ENCODE measurements at places on chromosomes 11 and 22.

DNA sequence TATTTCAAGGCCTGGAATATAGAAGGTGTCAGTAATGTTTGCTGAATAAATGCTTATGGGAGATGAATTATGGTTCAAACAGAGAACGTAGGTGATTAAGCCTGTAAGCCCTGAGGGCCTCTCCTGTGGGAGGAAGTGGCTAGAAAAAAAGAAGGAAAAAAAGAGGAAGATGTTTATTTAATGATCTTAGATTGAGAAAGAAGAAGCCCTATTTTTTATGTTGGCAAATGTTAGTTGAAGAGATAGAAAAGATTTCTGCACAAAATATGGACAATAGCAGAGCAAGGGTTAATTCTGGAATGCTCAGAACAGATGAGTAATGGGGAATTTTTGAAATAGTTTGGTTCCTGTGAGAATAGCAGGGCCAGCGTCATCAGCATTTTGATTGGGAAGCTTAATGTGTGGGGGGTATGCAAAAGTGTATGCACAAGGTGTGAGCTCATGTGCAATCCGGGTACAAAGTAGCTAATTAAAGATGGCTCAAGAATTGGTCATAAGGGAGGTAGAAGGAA is 95.7 kb downstream of the TEAD1 start:
- no peak for DNase-seq

DNA sequence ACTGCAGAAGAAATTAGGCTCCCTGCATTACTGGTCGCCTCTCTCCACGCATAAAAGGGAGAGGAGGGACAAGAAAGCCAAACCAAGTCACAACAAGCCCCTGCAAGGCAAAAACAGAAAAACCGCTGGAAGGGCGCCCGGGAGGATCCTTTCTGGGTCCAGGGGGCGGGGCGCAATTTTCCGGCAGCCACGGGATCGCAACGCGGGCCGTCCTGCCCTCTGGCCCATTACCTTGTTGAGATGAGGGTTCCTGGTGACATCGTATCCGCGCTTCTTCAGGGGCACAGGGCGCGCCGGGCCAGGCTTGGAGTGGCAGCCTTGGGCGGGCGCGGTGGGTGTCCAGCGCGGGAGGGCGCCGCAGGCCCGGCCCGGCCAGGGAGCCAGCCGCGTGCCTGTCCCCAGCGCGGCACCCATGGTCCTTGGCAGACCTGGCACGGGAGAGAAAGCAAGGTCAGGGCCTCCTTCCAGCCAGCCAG is 847 bp downstream of the ME3 start:
- no peak for DNase-seq

DNA sequence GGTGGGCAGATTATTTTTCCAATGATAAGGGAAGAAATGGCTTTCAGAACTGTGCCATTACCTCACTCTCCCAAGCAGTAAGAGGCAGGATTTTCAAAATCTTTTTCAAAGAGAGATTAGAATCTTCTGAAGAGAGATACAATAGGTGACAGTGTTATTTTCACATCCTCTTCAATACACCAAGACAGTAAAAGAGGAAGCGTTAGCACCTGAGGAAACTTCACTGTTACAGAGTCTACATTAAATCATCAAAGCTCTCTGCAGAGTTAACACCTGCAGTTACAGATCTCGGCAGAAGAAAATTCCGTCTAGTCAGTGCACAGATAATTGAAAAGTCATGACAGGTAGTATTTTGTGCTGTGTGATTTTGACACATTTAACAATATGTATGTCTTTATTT is 144.9 kb downstream of the PGR start:
- no peak for DNase-seq

DNA sequence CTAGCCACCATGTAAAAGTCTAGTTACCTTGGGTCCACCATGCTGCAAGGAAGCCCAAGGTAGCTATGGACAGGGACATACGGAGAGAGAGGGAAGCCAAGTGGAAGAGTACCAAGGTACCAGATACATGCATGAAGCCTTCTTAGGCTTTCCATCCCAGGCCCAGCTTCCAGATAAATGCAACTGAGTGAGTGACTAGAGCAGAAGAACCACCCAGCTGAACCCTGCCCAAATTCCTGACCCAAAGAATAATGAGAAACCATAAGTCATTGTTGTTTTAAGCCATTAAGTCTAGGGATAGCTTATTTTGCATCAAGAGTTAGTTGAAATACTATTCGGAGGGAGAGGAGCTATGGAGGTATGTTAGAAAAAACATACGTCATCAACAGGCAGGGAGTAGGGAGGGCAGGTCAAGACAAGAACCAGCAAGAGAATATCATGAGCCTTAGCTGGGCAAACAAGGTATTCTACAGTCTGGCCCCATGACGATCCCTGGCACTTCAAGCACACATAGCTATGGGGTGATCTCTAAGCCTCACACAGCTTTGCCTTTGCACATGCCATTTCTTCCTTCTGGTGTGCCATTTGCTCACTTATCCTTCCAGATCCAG is 36.5 kb upstream of the APLNR start:
- no peak for DNase-seq

GRCh38 chr11:48107188-48107704 is 109.4 kb upstream of the OR4B1 start:
- no peak for DNase-seq

DNA sequence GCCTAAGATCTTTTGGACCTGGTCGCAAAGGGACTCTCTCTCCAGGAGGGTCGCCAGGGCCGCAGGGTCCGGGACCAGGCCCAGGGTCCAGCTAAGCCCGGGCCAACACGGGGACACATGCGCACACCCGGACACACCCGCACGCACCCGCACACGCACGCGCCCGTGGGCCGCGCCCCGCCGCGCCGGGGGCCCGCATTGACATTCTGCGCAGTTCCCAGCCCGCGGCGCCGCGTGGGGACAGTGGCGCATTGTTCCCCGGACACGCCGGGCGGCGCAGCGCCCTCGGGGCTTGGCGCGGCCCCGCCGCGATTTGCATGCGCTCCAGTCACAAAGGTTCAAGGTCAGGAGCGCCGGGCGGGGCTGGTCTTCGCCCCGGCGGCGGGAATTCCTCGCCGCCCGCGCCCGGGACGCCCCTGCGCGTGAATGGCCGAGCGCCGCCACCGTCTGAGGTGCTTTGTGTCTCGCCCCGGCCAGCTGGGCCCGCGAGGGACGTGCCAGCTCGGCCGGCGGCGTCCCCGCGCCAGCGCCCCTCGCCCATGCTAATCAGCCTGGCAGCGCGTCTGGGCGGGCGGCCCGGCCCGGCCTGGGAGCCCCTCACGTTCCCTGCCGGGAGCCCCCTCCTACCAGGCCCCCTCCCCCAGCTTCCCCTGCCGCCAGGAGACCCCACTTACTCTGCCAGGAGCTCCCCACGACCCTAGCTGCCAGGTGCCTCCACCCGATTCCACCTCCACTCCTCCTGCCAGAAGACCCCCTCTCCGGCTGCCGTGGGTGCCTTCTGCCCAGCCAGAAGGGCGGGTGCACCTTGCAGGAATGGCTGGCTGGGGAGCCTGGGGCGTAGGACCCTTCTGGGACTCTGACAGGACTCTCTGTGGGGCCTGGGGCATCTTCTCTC is 50.5 kb upstream of the WNT7B start:
- peak; percentile 44 for DNase-seq

DNA sequence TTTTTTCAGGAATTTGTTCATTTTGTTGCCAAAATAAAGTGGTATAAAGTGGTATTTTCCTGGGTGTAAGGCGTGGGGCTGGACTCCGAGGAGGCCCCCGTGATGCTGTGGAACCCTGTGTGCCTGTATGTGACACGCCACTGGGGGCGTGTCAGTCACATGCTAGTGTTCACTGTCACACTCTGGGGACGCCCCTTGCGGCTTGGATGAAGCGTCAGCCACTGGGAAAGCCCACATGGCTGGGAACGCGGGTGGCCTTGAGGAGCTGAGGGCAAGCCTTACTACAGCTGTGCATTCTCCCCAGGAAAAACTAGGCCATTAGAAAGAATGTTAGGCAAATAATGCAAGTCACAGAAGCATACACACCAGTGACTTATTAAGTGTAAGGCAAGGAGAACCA is 77.0 kb upstream of the SLC25A18 start:
- DNase-seq: no peak

DNA sequence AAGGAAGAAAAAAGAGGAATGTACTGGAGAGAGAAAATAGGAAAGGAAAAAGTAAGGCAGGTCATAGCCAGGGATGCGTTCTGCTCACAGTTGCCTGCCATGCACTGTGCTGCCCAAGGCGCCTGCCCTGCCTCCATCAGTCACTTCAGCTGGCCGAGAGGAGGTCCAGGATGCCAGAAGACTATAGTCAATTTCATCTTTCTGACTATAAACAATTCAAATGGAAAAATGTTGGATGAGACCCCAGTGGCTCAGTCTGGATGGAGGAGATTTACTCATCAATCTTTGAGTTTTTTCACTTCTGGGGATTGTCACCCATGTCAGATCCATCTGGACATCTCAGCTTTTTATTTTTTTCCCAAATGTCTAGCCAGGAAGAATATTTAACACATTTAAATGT is 36.7 kb upstream of the CLMP start:
- DNase-seq: no peak

GRCh38 chr22:32016081-32016480 is 27.0 kb upstream of the SLC5A1 start:
- DNase-seq: no peak

DNA sequence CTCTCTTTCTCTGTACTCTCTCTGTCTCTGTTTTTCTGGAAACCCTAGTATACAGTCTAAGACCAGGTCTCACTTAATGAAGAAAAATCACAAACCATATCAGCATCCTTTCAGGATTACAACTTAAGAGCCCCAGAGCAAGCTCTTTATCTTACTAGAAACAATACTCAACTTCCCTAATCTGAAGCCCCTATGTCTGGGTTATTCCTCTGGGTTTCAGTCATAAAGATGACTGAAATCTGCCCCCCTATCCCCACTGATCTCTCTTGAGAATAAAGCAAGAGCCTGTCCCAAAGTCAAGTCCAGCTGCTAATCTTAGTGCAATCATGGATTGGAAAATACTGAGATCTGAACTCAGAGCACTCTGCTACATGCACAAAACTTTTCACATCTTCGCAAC is 53.9 kb upstream of the PICALM start:
- DNase-seq: no peak

DNA sequence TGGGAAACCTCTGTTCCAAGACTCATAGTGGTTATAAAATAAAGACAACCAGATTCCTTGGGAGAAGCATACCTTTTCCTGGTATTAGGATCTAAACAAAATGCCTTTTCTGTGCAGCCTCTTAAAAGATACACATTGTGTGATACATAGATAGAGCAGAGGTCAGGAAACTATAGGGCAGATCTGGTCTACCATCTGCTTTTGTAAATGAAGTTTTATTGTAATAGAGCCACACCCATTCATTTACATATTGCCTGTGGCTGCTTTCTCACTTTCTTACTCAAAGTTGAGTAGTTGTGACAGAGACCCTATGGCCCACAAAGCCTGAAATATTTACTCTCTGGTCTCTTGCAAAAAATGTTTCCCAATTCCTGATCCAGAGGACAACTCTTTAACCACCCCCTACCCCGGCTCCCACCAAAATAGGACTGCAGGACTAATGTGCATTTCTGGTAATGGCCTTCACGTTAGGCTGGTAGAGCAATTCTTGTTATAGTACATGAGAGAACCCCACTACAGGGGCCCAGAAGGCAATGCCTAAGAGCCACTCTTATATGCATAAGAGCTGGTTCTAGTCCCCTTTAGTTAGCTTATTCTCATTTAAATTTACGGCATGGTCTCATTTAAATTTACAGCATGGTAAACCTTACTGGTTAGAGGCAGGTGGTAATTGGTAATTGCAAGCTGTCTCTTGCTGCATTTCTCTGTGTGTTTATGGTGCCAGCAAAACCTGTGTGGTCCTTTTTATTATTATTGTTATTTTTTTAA is 76.8 kb upstream of the YWHAH start:
- no peak for DNase-seq

- DNase-seq: peak; percentile 11
Observed at GRCh38 chr22:35697142-35697541, 20.5 kb upstream of the APOL5 start.

- DNase-seq: no peak
Observed at GRCh38 chr22:27690599-27690998, 111.0 kb downstream of the MN1 start.

GRCh38 chr11:134364261-134364660 is 32.5 kb downstream of the GLB1L2 start:
- DNase-seq: no peak

DNA sequence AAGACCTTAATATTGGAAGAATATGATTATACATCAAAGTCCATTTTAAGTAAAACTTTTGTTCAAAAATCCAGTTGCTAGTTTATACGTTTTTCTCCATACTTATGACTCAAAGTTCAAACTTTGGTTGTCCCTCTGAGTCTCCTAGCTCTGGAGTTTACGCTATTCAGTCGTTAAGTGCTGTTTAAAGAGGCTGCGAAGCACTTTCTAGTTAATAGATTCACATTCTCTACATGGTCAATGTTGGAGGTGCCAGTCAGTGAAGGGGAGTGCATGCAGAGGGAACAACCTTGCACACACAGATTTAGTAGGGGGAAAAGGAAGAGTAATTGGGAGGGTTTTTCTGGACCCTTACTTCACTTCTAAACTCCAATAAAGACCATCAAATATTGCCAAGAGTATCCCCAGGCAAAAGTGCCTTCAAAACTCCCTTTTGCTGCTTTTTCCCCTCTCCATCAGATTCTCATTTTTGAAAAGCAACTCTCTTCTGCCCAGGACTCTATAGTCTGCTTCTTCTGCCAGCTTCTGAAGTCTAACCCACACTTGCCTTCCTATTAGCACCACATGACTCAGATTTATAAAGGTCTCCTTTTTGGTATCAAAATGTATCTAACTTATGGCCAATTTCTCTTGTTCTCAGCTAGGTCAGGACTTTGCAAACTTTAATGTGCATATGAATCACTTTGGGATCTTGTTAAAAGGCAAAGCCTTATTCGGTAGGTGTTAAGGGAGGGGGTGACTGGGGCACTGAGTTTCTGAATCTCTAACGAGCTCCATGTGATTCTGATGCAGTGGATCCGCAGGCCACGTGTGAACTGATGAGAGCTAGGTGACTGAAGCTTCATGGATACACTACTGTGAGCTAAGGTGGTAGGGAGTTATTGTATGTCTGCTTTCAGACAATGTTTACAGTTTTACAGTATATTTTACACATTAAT is 96.2 kb upstream of the MTMR2 start:
- no peak for DNase-seq

DNA sequence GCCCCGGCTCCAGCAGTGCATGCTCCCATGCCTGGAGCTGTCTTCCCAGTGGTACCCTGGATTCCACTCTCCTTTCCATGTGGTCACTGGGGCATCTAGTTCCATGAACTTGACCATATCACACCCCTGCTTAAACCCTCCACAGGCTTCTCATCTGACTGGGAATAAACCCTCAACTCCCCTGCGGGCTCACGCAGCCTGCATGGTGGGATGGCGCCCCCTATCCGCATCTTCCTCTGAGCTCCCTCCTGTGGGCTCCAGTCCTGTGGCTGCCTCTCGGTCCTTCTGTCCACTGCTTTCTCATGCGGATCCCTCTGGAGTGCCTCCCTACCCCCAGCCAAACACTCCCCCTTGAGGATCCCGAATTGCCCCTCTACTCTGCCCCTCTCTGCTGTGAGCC is 41.4 kb upstream of the TTLL12 start:
- no peak for DNase-seq

DNA sequence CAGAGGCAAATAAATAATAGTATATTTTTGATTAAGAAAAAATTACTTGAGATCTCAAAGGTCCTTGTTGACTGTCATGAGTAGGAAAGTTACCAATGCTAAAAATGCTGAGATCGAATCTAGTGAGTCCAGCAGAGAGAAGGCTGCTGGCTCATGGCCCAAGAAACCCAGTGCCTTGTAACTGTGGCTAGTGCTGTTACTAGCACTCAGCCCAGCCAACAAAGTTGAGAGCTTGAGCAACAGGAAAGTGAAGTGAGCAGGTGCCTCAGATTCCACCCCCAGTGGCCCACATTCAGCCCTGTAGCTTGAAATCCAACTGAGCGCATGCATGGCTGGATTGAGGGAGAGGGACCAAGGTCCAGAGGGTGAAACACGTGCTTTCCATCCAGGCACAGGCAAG is 398.2 kb downstream of the SHANK2 start:
- no peak for DNase-seq

All from CD8-positive, alpha-beta memory T cell (primary cell).